ENCODE measurements at places on chromosomes 2 and 18. TPM values are rescaled to one million over a fixed set of nuclear protein-coding genes. Genes with fewer than 3 reads are reported as not detected.
A peak's percentile ranks its signal among the peaks of the same experiment; 100 is the strongest.

DNA sequence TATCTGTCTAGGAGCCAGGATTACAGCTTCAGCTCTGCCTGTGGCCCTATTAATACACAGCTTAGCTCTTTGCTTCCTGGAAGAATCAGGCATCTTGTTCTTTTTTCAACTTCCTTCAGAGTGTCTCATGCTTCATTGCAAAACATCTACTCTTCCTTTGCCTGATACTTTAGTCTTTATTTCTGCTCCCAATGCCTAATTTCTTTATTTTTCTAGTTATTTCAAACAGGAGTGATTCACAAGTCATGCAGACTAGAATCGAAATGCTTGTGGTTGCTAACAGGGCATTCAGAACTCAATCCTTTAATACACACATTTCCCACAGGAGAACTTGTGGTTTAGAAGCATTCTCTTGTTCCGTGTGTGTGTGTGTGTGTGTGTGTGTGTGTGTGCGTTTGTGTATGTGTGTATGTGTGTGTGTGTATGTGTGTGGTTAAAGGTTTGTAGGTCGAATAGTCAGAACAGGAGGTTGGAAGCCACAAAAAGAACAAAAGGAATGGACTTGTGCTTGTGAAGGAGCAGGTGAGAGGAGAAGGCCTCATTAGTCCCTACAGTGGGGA lies 28.3 kb upstream of the INSIG2 start:
- no peak for DNase-seq

DNA sequence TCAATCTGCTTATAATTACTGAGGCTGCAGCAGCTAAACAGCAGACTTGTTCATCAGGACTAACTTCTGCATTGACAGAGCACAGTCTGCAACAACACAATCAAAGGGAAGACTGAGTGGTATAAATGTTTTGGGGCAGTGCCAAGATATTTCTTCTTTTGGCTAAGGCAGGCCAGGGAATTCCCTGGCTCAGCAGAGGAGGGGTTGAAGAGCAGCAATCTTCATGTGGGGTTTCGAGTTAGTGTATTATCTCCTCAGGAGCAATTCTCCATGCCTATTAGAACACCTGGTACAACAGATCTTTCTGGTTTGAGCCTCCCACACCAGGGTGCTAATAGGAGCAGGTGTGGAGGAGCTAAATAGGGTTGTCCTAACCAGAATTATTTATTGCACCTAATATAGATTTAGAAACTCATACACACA lies 103.0 kb upstream of the STK17B start:
- DNase-seq = peak; percentile 52

DNA sequence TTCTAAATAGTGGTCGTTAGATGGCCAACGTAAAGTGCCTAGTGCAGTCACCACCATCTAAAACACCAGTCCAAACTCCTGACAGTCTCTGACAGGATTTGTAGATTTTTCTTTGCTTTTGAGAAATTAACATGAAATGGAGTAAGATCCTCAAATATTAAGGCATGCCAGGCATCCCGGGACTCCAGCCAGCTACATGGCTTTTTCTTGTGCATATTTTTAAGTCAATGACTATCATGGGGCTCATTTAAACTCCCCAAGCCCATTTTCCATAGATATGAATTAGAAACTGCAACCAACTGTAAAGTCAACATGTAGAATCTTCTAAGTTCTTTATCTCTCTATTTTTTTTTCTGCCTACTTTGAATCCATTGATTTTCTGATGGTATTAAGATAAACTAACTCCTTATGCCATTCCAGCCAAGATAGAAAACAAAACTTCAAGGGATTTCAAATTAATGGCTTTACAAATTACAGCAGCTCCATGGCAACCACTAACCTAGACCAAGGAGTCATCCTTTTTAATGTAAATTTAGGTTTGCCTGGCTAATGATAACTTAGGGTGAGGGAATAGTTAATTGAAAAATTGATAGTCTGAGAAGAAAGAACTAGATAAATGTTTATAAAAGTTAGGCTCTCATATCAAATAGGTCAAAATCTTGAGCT lies 764.1 kb upstream of the NXPH2 start:
- no peak for DNase-seq

- DNase-seq = no peak
Measured at GRCh38 chr2:166627893-166628292, 133.8 kb upstream of the SCN7A start.

Gene CFC1
- total RNA-seq = not detected

- peak; percentile 81 for DNase-seq
Measured at GRCh38 chr2:178825183-178825582, 18.0 kb upstream of the TTN start.

Gene AKAIN1
- not detected for total RNA-seq

DNA sequence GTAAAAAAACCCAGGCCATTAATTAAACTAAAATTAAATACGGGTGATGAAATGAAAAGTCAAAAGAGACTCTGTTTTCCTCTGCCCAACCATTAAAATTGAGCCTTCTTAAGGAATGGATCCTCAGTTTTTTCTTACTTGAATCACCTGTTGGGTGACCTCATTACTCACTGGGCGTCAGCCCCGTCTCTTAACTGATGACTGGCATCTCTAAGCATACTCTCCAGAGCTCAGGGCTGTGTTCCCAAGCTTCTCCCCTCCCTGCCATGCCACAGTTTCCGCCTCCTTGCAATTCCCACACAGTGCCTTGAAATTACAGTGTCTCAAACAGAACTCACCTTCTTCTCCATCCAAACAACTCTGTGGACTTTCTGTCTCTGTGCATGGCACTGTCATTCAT lies 421.1 kb upstream of the CELF4 start:
- no peak for DNase-seq

Gene CXCR2
- total RNA-seq = not detected

DNA sequence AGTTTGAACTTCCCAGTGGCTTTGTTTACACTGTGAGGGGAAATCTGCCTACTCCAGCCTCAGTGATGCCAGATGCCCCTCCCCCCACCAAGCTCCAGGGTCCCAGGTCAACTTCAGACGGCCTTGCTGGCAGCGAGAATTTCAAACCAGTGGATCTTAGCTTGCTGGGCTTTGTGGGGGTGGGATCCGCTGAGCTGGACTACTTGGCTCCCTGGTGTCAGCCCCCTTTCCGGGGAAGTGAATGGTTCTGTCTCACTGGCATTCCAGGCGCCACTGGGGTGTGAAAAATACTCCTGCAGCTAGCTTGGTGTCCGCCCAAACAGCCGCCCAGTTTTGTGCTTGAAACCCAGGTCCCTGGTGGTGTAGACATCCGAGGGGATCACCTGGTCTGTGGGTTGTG lies 70.0 kb upstream of the NEUROD1 start:
- DNase-seq = no peak

DNA sequence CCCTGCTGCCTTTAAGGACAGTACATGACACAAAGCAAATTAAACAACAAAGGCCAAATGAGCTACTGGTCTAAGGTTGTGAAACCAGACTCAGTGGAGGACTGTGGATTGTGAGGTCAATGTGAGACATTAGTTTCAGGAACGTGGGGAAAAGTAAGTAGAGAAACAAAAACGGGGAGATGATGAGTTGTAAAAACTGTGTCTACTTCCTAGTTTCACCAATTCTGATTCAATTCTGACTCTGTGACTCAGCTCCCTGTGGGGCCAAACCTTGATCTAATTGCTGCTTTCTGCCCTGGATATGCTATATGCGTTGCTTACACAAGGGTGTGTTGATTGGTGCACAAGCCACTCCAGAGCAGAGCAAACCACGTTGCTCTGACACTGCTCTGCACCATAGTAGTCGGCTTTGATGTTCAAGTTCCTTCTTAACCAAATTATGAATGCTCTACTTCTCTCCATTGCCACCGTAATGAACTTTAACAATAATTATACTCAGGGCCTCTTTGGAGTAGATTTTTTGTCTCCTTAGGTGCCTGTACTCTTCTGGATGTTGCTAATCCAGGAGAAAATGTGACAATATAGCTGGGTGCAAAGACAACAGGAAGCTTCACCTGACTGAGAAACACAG lies 1640.1 kb upstream of the CELF4 start:
- no peak for DNase-seq

- no peak for DNase-seq
Measured at GRCh38 chr2:225479386-225479785, 79.9 kb downstream of the NYAP2 start.

DNA sequence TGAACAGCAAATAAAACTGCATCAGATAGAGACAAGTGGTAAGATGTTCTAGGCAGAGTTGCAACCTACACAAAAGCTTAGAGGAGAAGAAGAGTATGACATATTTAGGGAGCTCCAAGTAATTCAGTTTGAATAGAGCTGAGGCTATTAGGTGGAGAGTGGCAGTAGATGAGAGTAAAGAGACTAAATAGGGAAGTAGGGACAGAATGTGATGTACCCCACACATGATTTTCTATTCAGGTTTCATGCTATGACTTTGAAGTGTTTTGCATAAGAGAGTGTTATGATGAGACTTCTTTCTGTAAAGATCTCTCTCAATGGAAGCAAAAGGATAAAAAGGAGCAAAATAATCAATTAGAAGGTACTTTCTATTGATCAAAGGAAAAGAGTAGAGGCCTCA lies 206.8 kb upstream of the ERBB4 start:
- no peak for DNase-seq

DNA sequence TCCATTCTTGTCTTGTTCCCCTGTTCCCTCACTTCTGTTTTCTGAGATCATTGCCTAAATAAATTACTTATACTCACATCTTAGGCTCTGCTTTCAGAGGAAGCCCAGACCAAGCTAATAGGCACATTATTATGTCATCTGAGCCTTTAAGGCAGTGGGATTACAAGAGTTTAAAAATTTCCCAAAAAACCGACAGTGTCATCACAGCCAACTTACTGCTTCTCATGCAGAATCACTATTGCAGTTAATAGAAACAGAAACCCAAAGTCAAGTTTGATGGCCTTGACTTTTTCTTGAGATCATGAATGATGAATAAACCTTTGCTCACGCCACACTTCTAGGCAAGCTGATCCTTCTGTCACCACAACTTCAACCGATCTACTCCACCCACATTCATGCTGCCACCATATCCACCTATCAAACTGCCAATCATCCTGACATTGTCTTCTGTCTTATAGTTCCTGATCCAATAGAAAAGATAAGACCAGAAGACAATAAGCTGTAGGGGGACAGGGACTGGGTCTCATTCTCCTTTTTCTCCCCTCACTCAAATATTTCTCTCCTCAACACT lies 142.7 kb upstream of the CREB1 start:
- no peak for DNase-seq

Gene RPS27A
- total RNA-seq = 704 TPM

DNA sequence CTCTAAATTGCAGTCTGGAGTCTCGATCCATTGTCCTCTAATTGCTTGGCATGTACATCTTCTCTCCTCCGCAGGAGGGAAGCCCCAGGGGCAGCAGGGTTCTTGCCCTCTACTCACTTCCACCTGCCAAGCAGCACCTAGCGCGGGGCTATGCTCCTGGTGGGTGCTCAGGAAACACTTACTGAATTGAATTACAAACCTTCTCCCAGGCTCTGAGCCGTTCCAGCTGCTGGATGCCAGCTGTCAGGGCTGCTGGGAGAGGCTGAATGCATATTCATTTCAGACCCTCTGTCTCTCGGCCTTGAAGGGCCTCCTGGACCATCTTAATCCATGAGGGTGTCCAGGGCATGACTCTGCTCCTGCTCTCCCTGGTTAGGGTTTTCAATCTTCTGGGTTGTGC lies 94.0 kb downstream of the CELF4 start:
- DNase-seq = no peak

GRCh38 chr18:74724186-74724585 lies 126.5 kb downstream of the ZNF407 start:
- DNase-seq = no peak

DNA sequence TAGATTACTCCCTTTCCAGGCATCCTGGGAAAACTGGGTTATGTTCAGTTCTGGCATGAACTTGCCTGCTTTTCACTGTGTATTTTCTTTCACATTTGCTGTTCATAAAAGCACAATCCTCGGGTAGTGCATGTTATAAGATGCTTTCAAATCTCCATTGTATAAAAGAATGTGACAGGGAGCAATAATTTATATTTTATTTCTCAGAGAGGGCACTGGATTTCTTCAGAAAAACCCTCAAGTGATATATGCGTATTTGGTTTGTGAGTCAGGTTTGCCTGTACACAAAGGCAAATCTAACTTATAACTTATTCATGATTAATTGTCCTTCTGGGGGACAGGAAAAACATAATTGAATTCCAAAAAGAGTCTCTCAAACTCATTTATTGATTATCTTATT lies 440.7 kb upstream of the MMADHC start:
- no peak for DNase-seq

- no peak for DNase-seq
Measured at GRCh38 chr2:88081924-88082608, 14.4 kb downstream of the SMYD1 start.

- DNase-seq = peak; percentile 66
Measured at GRCh38 chr2:235021752-235022151, 69.9 kb downstream of the SH3BP4 start.

DNA sequence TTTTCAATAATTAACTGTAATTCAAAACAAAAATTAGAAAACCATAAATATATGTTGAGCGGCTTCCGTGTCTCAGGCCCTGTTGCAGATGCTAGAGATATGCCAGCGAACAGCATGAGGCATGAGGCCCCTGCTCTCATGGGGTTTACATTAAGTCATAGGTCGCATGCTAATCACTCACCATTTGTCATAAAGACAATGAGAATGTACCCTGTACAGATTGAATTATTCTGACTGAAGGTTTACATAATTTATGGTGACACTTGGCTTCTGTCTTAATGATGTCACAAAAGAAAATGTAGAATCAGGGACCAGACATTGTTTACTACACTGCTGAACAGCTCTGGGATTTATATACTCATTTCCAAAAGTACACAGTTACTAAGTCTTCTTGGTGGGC lies 5.9 kb upstream of the VAPA start:
- DNase-seq = no peak

DNA sequence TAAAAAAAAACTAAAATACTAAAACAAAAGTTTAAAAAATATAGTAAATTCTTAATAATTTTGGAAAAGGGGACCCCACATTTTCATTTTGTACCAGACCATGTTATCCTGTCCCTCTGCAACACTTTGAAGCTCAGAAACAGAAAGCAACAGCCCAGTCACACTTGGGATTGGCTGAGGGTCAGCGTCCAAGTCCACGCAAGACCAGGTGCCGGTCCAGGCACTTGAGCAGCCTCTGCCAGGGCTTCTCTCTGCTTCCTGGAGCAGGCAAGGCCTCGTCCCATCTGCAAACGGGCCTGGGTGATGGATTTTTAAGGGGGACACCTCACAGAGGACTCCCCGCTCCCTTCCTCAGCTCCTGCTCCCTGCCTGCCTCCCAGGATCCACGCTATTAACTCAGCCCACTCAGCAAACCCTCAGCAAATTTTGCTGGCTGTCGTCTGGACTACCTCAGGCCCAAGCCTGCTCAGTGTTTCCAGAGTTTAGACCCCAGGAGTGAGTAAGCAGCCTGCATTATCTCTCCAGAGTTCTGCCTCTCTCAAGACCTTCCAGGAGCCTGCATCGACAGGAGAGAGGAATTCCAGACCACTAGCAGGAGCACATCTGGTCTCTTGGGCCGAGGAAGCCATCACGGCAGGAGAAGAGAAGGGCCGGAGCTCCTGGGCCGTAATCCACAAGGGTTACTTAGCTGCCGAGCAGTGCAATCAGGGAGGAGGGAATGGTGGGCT lies 88.7 kb upstream of the STPG4 start:
- DNase-seq = no peak

Gene POTEJ
- total RNA-seq = 0.60 TPM

Data from lung microvascular endothelial cell (primary cell).